Upper lobe of left lung (tissue), 6 donors: ENCODE measurements at places on chromosomes 6 and 20.

DNA sequence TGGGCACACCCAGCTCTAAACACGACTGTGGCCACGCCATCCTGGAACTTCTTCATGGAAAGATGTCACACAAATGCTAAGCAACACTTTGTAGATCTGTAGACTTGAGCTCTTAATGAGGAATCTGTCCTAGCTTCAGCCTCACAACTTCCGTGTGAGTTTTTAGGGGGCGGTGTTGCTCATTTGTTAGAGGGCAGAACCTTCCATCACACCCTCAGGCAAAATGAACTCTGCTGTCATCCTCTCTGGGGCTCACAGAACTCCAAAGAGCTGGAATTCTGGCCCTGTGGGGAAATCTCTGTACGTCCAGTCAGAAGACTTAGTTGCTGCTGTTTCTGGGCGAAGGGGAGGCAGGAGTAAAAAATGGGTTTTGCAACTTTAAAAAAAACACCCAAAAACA lies 49.8 kb downstream of the NRN1 start:
- no peak for DNase-seq

- no peak for DNase-seq
Observed at GRCh38 chr20:5354901-5355300, 38.1 kb upstream of the PROKR2 start.

DNA sequence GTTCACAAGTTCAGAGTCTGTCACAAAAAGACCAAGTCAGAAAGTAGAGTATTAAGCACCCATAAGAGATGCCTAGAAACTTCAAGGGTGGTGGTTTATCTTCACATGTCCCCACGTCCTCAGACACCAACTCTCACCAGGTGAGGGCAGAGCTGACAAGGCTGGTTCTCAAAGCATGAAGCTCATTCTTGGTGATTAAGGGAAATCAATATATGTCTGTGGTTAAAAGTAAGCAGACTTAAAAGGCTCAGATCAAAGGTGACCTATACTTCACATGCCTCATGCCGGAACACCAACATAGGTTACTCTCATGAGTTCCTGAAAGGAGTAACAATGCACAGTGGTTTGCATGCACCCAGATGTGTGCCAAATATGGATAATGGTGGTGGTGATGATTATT lies 27.0 kb downstream of the IL17A start:
- no peak for DNase-seq

DNA sequence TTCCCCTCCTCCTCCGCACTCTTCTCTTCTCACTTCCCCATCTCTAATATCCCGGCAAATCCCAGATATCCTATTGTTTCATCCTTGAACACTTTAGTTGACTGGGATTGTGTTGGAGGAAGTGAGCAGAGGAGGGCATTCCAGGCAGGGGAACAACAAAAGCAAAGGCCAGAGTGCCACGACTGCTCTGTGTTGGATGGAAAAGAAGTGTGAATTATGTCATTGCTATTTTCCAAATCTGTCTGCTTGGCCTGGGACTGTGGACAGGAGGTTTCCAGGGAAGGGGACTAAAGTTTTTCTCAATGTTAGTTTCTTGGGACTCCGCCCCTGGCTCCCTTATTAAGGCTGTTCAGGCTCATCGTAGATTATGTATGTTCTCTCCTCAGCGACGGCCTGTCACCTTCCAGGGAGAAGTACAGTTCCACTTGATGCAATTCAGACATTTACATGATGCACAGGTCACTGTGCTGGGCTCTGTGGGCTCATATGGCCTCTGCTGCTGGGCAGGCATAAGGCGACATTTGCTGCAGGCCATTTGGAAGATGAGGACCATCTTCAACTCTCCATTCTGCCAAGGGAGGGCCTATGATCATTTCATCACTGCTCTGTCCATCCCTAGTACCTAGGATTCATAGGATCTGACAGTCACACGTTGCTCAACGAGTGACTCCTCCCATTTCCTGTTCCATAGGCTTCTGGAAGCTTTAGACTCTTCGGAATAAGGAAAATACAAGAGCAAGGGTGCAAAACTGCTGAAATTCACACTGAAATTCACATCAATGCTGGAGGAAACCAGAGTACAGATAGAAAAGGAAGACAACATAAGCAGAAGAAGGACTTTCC lies 99.1 kb upstream of the KCNK16 start:
- DNase-seq = no peak

GRCh38 chr20:38633577-38634093 lies 32.0 kb downstream of the ARHGAP40 start:
- DNase-seq = no peak

DNA sequence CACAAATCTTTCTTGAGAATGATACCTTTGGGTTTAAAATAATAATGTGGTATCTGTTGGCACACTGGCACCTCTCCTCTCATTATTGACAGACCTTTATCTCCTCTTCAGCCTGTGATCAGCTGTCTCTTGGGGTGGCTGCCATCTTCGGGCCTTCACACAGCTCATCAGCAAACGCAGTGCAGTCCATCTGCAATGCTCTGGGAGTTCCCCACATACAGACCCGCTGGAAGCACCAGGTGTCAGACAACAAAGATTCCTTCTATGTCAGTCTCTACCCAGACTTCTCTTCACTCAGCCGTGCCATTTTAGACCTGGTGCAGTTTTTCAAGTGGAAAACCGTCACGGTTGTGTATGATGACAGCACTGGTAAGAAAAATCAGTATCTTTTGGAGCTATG lies 232.8 kb downstream of the GRIK2 start:
- DNase-seq = no peak

DNA sequence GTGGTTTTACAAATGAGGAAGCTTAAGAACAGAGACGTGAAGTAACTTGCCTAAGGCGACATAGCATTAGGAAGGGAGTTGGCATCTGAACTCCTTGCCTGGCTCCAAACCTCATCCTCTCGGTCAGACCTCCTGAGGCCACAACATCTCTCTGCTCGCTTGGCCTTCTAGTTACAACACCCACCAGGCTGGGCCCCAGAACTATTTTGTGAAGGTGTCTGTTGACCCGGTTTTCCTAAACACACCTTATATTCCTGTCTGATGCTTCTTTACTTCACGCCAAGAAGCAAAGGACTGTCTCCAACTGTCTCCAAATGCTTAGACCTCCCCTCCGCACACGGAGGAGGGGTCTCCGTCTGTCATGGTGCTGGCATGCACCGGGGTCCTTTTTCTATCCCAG lies 326.6 kb downstream of the THBS2 start:
- DNase-seq = no peak
